ENCODE measurements at places on chromosomes 7 and 10.

- DNase-seq, result no peak
These were observed 977 bp downstream of the CALU start for GRCh38 chr7:128739990-128740682.

- DNase-seq, result no peak
These were observed 404.5 kb downstream of the INHBA start for GRCh38 chr7:41298409-41298808.

GRCh38 chr10:28087661-28088351 lies 88.9 kb upstream of the ODAD2 start:
- DNase-seq, result no peak

- no peak for DNase-seq
These were observed 306.6 kb upstream of the ZMIZ1 start for GRCh38 chr10:78762086-78762630.

- DNase-seq, result no peak
These were observed 239.0 kb upstream of the IMMP2L start for GRCh38 chr7:111801277-111801676.

- DNase-seq, result no peak
These were observed 26.5 kb downstream of the DGKB start for GRCh38 chr7:14875941-14876587.

DNA sequence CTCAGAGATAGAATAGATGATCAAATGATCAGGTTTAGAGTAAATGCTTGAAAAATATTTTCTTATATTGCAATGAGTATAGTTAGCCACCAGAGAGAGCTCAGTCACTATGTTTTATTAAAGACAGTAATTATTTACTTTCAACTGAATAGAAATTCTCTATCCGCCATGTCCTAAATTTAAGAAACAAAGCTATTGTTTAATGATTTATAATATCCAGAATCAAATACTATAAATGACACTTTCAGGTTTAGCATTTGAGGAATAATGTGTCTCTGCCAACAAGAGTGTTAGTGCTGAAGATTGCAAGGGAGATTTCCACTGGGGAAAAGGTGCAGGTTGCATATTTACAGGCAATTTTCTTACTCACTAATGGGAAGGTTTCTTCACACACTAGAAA lies 184.7 kb downstream of the DGKB start:
- DNase-seq, result no peak

GRCh38 chr10:126043389-126043788 lies 147.0 kb downstream of the FANK1 start:
- DNase-seq, result no peak

DNA sequence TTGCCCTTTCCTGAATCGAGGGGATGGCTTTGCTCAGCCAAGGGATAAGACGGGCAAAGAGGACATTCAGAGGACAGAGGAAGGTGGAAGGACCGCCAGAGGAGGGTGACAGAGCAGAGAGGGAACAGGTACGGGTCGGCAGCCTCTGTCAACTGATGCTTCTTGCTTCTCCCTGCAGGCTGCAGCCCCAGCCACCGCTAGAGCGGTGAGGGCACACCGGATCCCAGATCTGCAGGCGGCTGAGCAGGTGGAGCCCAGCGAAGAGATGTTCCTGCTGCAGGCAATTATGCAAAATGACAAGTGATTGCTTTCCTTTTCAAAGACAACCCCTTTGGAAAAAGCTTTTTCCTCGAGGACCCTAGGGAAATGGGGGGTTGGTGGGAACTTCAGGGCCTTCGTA lies 181.9 kb upstream of the ANKRD30A start:
- DNase-seq, result no peak

GRCh38 chr7:38303866-38304265 lies 30.4 kb upstream of the TARP start:
- no peak for DNase-seq

- DNase-seq, result peak; percentile 38
These were observed 494 bp downstream of the PALS2 start for GRCh38 chr7:24573554-24574338.

DNA sequence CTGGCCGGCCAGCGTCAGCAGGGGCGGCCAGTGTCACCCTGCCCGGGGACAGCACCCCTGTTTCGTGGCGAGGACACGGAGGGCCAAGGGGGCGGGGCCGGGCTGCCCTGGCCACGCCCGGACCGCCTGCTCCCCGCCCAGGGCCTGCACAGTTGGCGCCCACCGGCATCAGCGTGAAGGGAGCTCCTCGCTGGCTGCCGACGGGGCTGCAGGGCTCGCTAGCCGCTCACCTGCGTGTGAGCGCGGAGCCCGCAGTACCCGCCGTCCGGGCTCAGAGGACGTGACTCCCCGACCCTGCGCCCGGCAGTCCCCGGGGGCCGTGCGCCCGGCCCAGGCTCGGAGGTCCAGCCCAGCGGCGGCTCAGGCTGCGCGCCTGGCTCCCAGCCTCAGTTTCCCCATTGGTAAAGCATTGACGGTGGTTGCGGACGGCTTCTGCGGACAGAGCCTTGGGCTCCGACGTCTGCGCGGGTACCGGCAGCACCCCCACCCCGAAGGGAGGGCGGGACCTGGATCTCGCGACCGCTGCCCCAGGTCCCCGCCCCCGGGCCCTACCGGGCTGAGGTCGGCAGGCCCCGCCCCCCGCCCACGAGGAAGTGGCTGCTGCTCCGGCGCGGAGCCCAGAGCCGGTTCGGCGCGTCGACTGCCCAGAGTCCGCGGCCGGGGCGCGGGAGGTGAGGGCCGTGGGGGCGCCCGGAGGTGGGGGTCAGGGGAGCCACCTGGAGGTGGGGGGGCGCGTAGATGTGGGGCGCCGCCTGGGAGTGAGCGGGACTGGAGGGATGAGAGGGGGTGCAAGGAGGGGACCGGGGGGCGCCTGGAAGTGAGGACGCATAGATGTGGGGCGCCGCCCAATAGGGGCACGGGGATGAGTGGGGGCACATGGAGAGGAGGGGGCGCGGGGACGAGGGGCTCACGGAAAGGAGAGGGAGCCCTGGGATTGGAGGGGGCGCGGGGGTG lies at the start of gene ARPC1B:
TSS of gene ARPC1B (plus strand) at position 620 of the 954 bp plus-strand sequence. CDS start 10,985 bp downstream, outside the sequence.
- peak; percentile 54 for DNase-seq
